ENCODE measurements at places on chromosomes 2 and 18.

- DNase-seq: no peak
These were observed 385.2 kb upstream of the PIK3C3 start for GRCh38 chr18:41569867-41570266.

GRCh38 chr2:194867328-194867727, 789.7 kb upstream of the SLC39A10 start:
- DNase-seq: peak; percentile 4

- DNase-seq: no peak
These were observed 277.5 kb upstream of the DDX18 start for GRCh38 chr2:117537032-117537431.

- no peak for DNase-seq
These were observed 98.8 kb upstream of the NCKAP5 start for GRCh38 chr2:133667085-133667484.

- no peak for DNase-seq
These were observed 4.4 kb upstream of the SMAD7 start for GRCh38 chr18:48954886-48955819.

DNA sequence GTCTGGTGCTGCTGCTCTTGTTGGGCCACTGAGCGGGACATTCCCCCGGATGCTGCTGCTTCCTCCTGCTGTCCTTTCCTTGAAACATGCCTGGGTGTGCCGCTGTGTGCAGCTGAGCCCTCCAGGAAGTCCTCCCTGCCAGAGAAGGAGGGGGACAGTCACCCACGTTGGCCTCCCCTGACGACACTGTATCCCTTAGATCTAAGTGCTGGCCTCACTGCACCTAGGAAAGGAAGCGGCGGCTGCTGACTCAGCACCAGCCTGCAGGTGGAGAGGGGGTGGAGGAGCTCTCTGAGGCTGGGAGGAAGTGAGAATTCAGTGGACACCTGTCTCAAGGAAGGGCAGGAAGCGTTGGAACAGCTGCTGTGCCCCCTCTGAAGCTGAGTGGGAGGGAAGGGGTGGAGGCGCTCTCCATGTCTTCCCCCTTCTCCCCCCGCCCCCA, 239.8 kb downstream of the HAUS1 start:
- no peak for DNase-seq
